ENCODE measurements at places on chromosomes 2 and 18.

- no peak for DNase-seq
These were observed 18.7 kb upstream of the IMPA2 start for GRCh38 chr18:11962597-11962996.

DNA sequence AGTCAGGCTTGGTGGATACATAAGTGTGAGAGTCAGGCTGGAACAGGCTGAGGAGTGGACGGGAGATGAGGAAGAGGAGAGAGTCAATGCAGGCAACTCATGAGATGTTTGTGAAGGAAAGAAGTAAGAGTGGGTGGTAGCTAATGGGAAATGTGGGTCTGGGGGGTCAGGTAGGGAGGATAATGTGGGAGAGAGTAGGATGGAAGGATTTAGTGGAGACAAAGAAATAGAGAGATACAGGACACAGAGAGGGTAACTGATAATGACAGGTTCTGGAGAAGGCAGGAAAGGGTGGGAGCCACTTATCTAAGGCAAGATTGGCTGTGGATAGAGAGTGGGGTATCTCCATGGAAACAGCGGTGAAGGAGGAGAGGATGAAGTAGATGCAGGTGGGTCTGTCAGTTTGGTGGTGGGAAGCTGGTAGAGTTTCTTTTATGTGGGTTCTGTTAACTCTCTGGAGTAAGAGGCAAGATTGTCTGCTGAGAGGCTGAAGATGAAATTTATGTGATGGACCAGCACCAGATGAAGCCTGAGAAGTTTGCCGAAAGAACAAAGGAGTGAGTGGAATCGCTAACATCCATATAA, 190.6 kb upstream of the SPRED2 start:
- DNase-seq = no peak

DNA sequence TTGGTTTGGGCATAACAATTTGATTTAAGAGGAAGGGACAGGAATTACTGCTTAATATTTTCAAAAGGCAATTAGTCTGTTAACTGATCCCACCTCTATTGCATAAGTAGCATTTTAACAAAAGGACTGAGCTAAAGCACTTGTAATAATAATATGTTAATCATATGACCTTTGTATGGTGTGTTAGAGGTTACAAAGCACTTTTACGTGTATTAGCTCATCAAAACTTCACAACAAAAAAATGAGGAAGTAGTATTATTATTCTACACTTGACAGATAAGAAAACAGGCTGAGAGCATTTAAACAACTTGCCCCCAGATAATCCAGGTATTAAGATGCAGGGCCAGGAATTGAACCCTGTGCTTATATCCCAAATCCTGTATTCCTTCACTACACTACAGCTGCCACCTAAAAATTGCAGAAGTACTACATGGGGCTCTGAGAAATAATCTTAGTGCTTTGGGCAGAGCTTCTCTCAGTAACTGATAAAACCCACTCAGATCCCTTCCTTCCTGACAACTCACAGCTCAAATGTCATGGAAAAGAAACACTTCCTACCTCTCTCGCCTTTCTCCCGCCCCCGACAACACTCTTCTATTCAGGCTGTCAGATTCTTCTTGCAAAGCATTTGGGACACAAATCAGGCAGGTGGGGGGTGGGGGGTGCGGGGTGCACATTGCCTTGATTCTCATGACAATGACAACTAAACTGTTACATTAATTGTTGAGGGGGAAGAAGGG, 20.7 kb upstream of the KCTD1 start:
- DNase-seq = no peak

DNA sequence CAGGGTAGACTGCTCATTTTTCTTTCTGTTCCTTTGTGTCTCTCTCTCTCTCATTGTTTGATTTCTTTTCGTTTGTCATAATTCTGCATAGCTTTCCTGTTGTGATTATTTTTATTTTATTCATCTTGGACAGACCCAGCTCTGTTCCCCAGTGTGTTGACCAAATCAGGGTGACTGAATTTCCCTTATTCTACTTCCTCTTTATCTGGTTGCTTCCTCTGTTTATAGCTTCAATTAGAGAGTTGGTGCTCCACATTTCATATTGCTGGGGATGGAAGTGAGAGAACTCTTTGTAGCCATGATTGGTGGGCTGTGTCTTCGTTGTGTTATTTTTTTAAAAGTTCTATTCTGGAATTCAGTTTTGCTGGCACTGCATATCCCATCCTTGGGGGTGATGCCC, 19.1 kb downstream of the PROKR1 start:
- DNase-seq = no peak

DNA sequence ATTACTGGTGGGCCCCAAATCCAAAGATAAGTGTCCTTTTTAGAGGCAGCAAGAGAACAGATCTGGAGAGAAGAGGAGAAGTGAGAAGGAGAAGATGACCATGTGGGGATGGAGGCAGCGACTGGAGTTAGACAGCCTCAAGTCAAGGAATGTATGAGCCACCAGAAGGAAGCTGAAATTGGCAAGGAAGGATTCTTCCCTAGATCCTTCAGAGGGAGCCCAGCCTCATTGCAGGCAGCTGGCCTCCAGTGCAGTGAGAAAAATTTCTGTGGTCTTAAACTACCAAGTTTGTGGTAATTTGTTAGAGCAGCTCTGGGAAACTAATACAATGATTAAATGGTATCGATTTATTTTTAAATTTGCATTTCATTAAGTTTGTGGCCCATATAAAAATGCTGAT, 167.9 kb downstream of the NCKAP5 start:
- DNase-seq = peak; percentile 48

DNA sequence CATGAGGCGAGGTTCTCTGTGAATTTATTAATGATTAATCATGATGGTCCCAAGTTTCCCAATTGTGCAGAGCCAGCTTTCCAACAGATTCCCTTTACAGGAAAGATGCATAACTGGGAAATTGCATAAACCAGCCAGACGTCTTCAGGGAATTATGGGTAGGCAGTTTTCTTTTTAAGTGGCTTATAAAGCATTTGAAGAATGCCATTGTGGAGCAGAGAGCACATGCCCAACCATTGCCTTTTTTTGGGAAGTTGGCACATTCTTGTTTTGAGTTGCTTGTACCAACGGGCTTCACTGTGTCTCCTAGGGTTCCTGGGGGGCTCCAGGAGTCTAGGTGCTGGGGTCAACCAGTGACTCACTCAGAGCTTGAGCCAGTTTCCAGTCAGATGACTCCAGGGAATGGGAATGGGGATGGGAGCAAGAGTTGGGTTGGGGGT, 231.7 kb upstream of the FOSL2 start:
- peak; percentile 97 for DNase-seq

DNA sequence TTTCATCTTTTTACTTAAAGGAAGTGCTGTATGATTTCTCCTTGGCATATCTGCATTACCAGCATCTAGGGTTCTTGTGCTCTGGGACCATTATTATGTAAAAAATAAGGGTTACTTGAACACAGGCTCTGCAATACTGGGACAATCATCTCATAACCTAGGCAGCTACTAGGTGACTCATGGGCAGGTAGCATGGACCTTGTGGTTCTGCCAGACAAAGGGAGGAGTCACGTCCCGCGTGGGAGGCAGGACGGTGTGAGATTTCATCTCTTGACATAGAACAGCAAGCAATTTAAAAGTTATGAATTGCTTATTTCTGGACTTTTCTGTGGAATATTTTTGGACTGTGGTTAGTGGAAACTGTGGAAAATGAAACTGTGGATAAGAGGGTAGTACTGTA, 34.1 kb downstream of the ASAP2 start:
- DNase-seq = no peak

GRCh38 chr2:85588236-85588635, 4.0 kb downstream of the VAMP5 start:
- no peak for DNase-seq

- DNase-seq = peak; percentile 39
These were observed 92.5 kb downstream of the KCNF1 start for GRCh38 chr2:11004199-11004598.

DNA sequence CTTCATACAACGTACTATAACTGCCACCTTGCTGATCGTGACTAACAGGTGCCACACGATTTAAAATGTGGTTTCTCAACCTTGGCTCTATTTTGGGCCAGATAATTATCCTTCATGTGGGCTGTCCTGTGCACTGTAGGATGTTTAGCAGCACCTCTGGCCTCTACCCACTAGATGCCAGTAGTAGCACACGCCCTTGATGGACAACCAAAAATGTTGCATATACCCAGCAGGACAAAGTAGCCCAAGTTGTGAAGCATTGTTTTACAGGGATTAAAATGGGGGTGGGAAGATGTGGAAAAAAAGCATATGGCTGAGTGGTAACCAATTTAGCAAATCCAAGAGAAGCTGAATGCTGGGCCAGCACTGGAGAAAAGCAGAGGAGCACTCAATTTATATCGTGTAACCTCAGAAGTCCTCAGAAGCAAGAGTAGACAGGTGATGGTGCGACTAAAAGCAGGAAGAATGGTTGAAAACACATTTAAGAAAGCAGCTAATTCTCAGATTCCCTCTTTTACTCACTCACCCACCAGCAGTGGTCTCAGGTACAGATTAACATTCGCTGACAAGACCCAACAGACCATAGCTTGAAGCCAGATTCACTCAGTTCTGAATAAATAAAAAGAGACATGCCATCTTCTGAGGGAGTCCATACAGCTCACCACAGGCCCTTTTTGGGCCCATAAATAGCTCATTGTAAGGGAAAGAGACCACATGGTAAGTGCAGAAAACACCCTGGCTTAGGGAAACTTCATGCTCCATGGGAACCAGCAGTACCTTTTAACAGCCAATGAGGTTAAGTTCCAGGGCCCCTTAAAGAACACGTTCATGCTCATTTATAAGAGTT, 50.6 kb downstream of the RAPH1 start:
- peak; percentile 44 for DNase-seq

DNA sequence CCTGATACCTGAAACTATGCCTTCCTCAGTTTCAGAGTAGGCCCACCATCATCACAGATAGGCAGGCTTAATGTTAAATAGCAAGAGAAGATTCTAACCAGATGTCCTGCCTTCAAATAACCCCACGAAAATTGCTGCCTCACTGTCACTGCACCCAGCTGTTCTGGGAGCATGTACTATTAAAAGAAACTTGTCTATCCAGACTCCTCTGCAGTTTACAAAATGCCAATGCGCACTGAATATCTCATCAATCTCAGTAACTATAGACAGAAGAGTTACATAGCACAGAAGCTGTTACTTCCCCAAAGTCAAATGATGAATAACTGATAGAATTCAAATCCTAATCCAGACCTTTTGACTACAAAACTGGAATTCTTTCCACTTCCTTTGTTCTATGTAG, 43.9 kb downstream of the WDR75 start:
- DNase-seq = no peak

DNA sequence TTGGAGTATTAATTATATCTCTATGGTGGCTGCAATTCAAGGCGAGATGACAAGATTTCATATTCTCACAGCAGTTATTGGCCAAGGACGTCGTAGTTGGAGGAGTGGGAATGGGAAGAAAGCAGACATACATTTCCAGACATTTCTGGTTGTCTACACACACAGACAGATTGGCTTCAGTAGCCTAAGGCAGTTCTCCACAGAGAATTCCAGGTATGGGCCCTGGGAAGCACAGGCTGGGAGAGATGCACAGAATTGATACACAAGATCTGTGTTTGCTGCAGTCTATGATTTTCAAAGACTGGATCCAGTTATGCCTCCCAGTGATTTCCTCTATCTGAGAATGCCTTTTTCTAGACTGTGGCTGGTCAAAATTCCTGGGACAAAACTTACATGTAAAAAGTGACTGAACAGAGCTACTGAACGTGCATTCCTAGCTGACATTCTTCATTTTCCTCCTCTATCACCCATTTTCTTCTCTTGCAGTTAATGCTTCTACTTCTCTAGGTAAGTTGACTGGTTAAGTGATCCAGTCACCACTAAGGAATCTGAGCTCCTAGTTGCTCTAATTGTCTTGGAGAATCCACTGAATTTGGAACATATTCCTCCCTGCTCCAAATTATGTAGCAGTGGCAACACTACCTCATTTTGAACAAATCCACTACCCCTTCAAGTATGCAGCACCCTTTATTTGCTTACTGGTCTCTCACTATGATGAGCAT, 386.7 kb upstream of the CDH7 start:
- no peak for DNase-seq

DNA sequence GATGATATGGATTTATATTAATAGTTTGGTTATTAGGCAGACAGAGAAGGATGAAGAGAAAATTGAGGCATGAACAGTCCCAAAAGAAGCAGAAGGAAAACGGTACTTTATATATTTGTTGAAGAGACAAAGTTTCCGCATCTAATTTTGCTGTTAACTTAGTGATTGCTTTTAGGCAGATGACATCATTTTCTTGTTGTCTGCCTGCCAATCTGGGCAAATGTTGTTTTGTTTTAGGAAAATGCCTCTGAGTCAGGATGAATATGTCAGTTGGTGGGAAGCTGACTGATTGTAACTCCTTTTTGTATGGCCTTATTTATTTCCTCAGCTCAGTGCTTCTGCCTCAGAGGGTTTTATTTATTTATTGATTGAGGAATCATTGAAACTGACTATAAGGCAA, 52.5 kb upstream of the CAVIN2 start:
- DNase-seq = peak; percentile 77

Data from fibroblast of skin of scalp (primary cell).